ENCODE measurements at places on chromosomes 3 and 15. TPM values are rescaled to one million over a fixed set of nuclear protein-coding genes. Genes with fewer than 3 reads are reported as not detected.

DNA sequence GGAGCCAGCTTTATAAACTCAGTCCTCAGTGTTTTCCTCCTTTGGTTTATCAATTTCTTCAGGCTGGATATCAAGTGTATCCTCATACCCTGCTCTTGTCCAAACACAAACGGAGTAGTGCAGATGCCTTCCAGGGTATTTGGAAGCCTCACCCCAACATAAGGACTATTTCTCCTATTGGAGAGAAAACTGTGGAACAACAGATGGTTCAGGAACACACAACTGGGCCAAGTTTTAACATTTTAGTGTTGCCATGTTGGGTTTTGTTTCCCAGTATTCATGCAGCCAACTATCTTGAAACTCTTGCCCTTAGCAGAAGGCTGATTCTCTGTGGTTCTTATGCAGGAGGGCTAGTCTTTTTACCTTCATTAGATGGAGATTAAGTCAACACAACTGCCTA, 398.1 kb downstream of the GABRB3 start:
- DNase-seq = no peak

ST8SIA2 gene
- not detected for total RNA-seq

- no peak for DNase-seq
These were observed 3.6 kb upstream of the LDHAL6B start for GRCh38 chr15:59203008-59203407.

DNA sequence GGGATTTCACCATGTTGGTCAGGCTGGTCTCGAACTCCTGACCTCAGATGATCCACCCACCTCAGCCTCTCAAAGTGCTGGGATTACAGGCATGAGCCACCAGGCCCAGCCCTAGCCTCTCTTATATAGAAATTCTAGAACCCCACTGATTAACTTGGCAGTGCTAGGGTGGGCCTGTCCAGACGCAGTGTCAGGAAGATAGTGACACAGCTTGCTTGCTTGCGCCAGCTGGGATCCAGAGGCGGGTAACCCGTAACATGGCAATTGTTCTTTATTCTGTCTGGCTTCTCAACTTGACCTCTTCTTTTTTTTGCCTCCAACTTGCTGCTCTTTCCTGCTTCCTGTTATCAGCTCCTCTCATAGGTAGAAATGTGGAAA, 16.2 kb downstream of the CEP19 start:
- DNase-seq = no peak

- no peak for DNase-seq
These were observed 47.7 kb upstream of the DUT start for GRCh38 chr15:48283396-48284145.

GRCh38 chr15:101025896-101026631, 106.9 kb downstream of the LRRK1 start:
- no peak for DNase-seq

DNA sequence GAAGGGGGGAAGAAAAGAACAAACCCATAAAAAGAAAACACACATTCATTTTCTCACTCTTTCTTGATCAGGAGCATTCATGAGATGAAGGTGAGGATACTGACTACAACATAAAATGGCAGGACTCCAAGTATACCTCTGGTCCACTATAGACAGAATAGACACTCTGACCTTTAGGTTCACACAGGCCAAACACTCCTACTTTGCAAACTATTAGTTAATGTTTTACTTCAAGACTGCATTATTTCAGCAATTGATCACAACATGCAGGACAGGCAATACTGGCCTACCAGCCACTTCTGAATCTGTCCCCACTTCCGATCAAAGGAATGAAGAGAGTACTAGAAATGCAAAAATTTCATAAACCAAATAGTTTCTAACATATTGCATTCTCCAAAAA, 47.0 kb downstream of the LRRFIP2 start:
- DNase-seq = no peak

DNA sequence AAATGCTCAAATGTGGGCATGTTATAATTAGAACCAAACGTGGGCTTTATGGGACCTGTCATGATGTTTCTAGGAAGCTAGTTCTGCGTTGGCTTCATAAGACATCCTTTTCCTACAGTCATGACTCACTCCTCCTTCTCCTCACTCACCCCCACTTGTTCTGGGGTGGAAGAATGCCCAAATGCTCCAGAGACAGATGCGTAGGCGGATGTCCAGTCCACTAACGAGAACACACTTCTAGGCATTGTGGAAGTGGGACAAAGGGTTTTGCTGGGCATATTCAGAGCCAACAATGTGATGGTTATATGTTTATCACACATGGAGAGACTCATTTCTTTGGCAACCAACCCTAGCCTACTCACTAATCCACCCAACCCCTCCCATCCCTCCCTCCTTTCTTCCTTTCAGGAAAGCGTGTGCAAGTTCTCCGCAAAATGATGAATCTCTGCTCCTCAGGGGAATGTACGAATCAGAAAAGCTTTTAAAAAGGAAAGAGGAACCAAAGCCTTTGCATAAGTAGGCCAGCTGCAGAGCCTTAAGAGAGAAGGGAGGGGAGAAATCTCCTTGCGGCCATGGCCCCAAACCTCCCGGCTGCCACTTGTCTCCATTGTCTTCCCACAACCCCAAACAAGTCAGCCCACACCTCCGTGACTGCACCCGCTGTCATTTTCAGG, 123.0 kb upstream of the SPRED1 start:
- no peak for DNase-seq

GRCh38 chr3:156630081-156630772, 44.2 kb upstream of the TIPARP start:
- DNase-seq = no peak

NMNAT3 gene
- 1.7 TPM for total RNA-seq

GRCh38 chr3:19526071-19526470, 377.8 kb downstream of the KCNH8 start:
- no peak for DNase-seq

PPCDC gene
- total RNA-seq = 8.9 TPM

SAMMSON gene
- total RNA-seq = not detected

DNA sequence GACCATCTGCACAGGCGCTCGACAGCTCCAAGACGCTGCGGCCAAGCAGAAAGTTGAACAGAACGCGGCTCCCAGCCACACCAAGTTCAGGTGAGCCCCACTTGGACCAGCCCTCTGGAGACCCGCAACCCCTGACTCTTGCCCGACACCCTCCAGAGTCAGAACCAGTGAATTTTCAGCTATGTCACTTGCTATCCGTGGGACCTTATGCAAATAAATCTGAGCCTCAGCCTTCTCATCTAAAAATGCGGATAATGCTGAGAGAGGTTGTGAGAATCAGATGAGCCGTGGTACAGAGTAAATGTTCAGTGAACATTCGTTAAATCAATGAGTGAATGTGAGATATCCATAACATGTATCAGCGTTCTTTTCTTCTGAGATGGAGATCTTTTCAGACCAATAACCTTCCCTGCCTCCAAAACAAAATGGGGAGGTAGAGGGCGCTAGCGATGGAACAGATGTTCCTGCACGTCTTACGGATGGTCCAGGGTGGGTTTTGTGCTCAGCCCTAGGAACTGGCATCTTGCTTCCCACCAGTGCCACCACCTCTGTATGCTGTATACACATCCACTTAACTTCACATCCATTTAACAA, 524 bp downstream of the MRPS11 start:
- no peak for DNase-seq

GOLGA6L24 gene
- total RNA-seq = not detected

PLCB2 gene
- 228 TPM for total RNA-seq

DNA sequence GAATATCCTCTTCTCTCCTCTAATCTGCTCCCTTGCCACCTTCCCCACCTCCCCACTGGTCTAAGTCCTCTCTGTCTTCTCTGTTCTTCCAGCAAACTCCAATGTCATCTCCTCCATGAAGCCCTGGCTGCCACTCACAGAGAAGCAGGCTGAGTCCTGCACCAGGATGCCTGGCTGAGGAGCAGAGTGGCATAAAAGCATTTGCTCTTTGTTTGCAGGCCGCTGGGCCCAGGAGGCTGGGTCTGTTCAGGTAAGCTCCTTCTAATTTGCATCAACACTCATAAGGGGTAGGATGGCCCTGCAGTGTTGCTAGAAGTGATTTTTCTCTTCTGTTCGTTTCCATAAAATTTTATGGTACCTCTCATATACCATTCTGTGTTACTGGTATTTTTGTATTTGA, 43.2 kb upstream of the KLHL25 start:
- no peak for DNase-seq

GRCh38 chr3:76942101-76942500, 97.8 kb upstream of the ROBO2 start:
- DNase-seq = no peak

- DNase-seq = no peak
These were observed 53.0 kb upstream of the DAZL start for GRCh38 chr3:16658004-16658924.

FSTL1 gene
- total RNA-seq = 1.1 TPM

- DNase-seq = no peak
These were observed 128.9 kb downstream of the MEGF11 start for GRCh38 chr15:66124651-66125050.

DNA sequence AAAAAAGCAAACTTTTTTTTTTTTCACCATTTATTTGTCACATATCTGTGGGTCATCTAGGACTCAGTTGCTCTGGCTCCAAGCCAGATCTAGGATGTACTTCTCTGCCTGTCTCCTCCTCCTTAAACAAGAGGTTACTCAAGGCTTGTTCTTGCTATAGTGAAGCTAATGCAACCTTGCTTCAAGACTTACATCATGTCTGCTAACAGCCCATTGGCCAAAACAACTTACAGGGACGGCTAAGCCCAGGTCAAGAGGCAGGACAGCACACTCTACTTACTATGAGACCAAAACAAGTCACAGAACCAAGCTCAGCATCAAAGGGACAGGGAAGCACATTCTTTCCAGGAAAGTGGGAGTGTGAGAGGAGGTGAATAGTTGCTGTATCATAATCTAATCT, 123.8 kb upstream of the BNIP2 start:
- no peak for DNase-seq

GRK7 gene
- total RNA-seq = 0.18 TPM

Data from T-helper 17 cell (primary cell).